Activated T-helper 1 cell treated with anti-CD3 and anti-CD28 coated beads, Interleukin-12 subunit alpha, Interleukin-12 subunit beta, Interleukin-2, Interleukin-4 antibody, amounts not matched to agents 30 ng/mL and 10 ng/mL and 1 ng/mL, durations not matched to agents 14 hours and 24 hours and 36 hours (primary cell): ENCODE measurements at places on chromosomes 1 and 21. TPM values are rescaled to one million over a fixed set of nuclear protein-coding genes. Genes with fewer than 3 reads are reported as not detected.

- H3K36me3 ChIP-seq, result no peaks in the 10 kb centered on the region
- no peak for DNase-seq
- no peaks in the 10 kb centered on the region for H3K4me1 ChIP-seq
These were observed 374.0 kb downstream of the NEGR1 start for GRCh38 chr1:71908303-71908702.

DNA sequence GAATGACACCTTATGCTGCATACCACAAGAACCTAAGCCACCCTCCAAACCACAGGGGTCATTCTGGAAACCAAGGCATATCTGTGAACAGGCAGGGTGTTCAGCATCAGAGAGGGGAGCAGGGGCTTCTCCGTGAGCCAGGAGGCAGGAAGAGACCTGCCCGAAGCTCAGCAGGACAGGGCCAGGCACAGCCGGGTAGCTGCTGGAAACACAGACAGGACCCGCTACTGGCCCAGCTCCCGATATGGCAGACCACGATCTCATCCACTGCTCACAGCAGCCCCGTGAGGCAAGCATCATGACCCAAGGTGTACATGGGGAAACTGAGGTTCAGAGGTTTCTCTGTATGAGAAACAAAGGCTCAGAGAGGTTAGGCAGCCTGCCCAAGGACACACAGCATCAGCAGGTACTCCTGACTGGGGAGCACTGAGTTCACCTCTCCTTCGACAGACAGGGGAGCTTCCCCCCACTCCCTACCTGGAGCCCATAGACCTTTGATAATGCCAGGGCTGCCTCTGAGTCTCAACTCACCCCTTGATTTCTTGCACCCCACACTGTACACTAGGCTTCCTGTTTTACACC is 317.7 kb downstream of the MATN1 start:
- H3K27me3 ChIP-seq, result peaks cover 15% of the 10 kb centered on the region
- no peak for DNase-seq
- no peaks in the 10 kb centered on the region for H3K4me1 ChIP-seq

GRCh38 chr21:45637883-45638282 is 5.6 kb upstream of the PCBP3 start:
- H3K36me3 ChIP-seq, result no peaks in the 10 kb centered on the region
- no peak overlapping the region for H3K27ac ChIP-seq
- peaks cover 4% of the 10 kb centered on the region for H3K27me3 ChIP-seq
- no peak for DNase-seq

DNA sequence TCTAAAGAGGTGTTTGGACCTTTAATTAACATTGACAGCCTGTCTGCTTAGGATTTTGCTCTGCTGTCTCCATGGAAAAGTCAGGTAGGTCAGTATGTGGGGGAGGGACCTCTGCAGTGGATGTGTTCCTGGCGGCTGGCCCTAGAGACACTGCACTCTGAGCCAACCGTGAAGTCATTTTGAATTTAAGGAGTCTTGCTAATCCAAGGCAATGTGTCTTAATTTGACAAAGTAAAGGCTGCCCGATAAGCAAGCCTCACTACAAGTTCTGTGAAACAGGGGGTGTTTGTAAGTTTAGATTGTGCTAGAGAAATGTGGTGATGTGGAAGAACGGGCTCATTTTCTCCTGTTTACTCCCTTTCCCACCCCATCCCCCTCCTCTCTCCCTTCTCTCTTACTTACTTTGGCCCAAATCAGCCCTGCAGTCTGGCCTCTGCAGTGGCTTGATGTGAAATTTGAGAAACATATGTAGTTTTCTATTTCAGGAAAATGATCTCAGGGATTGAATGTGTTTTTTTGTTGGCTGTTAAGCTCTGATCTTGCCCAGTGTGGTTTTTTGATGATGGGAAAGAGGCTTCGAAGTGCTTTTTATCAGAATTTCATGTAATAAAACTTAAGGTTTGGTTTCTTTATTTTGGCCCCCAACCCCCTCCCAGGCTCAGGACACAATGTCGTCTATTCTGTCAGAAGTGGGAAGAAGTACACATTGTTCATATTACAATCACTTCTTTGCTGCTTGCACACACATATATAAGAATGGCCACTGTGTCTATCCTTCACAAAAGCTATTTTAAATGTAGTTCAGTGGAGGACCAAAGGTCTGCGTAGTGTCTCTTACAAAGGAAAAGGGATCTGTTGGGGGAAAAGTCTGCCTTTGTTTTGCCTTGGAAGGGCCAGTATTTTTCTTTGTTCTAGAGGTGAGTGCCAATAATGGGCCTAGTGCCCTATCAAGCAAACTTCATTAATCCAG is 96.6 kb downstream of the FGGY start:
- H3K4me1 ChIP-seq, result peaks cover 34% of the 10 kb centered on the region
- peaks cover 2% of the 10 kb centered on the region for H3K36me3 ChIP-seq
- no peaks in the 10 kb centered on the region for H3K27me3 ChIP-seq
- DNase-seq, result no peak

DNA sequence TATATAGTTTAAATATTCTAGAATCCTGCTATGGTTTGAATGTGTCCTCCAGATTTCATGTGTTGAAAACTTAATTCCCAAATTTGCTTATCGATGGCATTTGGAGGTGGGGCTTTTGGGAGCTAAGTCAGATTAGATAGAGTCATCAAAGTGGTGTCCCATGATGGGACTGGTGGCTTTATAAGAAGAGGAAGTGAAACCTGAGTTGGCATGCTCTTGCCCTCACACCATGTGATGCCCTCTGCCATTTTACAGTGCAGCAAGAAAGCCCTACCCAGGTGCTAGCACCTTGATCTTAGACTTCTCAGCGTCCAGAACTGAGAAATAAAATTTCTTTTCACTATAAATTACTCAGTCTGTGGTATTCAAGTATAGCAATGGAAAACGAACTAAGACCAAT is 111.3 kb downstream of the TGFB2 start:
- no peak overlapping the region for H3K27ac ChIP-seq
- H3K27me3 ChIP-seq, result no peaks in the 10 kb centered on the region
- H3K36me3 ChIP-seq, result no peaks in the 10 kb centered on the region
- no peaks in the 10 kb centered on the region for H3K4me1 ChIP-seq
- H3K4me3 ChIP-seq, result no peak overlapping the region

- peaks cover 10% of the 10 kb centered on the region for H3K4me1 ChIP-seq
- peaks cover 9% of the 10 kb centered on the region for H3K36me3 ChIP-seq
- H3K4me3 ChIP-seq, result no peak overlapping the region
These were observed 4.1 kb downstream of the CEP104 start for GRCh38 chr1:3852711-3853485.

DNA sequence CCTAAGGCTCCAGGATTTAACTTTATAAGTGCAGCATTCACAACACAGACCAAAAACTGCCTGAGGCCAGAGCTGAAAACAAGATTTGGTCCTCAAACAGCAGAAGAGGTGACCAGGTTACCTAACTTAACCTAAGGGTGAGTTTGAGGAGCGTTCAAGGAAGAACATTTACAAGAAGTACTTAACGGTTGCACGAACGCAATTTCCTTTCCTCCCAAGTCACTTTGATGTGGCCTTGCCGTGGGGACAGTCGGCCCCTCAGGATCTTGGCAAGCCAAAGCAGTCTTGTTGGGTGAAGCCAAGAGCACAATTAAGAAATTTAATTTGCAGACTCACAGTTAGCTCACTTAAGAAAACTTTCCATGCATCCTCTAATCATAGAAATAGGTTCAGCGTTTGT is 202.6 kb upstream of the COA6 start:
- DNase-seq, result peak; percentile 13
- H3K4me1 ChIP-seq, result peaks cover 28% of the 10 kb centered on the region
- H3K27ac ChIP-seq, result peak overlapping the region; percentile 82
- peak overlapping the region; percentile 63 for H3K4me3 ChIP-seq
- no peaks in the 10 kb centered on the region for H3K36me3 ChIP-seq

GRCh38 chr1:76948846-76949245 is 81.6 kb downstream of the ST6GALNAC5 start:
- no peak overlapping the region for H3K27ac ChIP-seq
- H3K27me3 ChIP-seq, result peaks cover 4% of the 10 kb centered on the region
- H3K36me3 ChIP-seq, result no peaks in the 10 kb centered on the region
- no peaks in the 10 kb centered on the region for H3K4me1 ChIP-seq
- no peak overlapping the region for H3K4me3 ChIP-seq
- DNase-seq, result no peak

- no peaks in the 10 kb centered on the region for H3K4me1 ChIP-seq
- H3K4me3 ChIP-seq, result no peak overlapping the region
- DNase-seq, result peak; percentile 53
- H3K36me3 ChIP-seq, result no peaks in the 10 kb centered on the region
These were observed 29.7 kb downstream of the ENO1 start for GRCh38 chr1:8848663-8849386.

DNA sequence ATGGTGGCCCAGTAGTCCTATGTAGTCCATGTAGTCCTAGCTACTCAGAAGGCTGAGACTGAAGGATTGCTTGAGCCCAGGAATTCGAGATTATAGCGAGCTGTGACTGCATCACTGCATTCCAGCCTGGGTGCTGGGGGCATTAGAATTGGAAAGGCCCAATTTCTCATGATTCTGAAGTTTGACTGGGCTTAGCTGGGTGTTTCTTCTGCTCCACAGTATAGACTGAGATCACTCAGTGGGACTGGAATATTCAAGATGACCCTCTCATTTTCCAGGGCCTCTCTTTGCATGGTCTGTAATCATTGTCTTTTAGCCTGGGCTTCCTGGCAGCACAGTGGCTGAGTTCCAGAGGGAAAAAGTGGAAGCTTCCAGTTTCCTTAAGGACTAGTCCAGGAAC is 26.2 kb downstream of the MROH7 start:
- no peaks in the 10 kb centered on the region for H3K36me3 ChIP-seq
- DNase-seq, result no peak
- no peak overlapping the region for H3K27ac ChIP-seq
- no peaks in the 10 kb centered on the region for H3K4me1 ChIP-seq

DNA sequence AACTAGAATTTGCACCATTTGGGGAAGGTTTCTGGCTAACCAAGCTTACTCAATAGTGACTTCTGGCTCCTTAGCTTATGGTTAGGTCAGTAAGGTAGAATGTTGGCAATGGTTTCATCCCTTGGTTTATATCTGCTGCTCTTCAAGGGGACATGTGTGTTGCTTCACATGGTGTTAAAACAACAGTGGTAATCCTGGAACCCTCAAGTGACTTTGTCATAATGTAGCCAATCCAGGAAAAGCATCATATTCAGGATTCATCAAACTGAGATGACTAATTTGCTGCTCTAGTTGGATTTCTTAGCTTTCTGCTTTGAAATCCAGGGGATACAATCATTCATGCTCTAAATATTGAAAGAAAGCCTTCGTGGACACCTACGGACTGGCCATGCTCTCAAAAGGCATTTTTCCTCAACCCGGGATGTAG is 108.7 kb downstream of the RGL1 start:
- H3K4me3 ChIP-seq, result no peak overlapping the region
- no peaks in the 10 kb centered on the region for H3K27me3 ChIP-seq
- DNase-seq, result no peak
- peaks cover 9% of the 10 kb centered on the region for H3K36me3 ChIP-seq
- H3K27ac ChIP-seq, result no peak overlapping the region
- peaks cover 34% of the 10 kb centered on the region for H3K4me1 ChIP-seq

GRCh38 chr1:204752688-204753040 is 67.1 kb upstream of the LRRN2 start:
- no peaks in the 10 kb centered on the region for H3K36me3 ChIP-seq

- H3K27ac ChIP-seq, result no peak overlapping the region
- H3K4me3 ChIP-seq, result peak overlapping the region; percentile 40
- no peaks in the 10 kb centered on the region for H3K36me3 ChIP-seq
- H3K4me1 ChIP-seq, result peaks cover 5% of the 10 kb centered on the region
- no peak for DNase-seq
These were observed 836 bp upstream of the FBLIM1 start for GRCh38 chr1:15757575-15758342.

DNA sequence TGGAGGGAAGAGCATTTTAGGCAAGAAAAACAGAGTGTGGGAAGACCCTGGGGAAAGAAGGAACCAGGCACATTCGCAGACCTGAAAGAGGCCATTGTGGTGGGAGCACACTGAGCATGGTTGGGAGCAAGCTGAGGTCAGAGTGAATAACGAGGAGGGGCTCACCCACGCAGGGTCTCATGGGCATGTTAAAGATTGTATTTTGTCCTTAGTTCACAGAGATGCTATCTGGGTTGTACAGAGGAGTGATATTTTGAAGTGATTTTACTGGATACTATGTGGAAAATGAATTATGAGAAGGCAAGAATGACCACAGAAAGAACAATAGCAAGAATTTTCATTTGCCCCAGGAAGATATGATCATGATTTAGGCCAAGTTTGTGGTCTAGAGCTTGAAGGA is 578.3 kb upstream of the NR5A2 start:
- H3K27me3 ChIP-seq, result peaks cover 7% of the 10 kb centered on the region
- H3K4me3 ChIP-seq, result no peak overlapping the region
- no peak for DNase-seq
- no peaks in the 10 kb centered on the region for H3K36me3 ChIP-seq

GRCh38 chr1:232845406-232845955 is 40.3 kb downstream of the MAP10 start:
- no peak for DNase-seq
- no peaks in the 10 kb centered on the region for H3K4me1 ChIP-seq

DNA sequence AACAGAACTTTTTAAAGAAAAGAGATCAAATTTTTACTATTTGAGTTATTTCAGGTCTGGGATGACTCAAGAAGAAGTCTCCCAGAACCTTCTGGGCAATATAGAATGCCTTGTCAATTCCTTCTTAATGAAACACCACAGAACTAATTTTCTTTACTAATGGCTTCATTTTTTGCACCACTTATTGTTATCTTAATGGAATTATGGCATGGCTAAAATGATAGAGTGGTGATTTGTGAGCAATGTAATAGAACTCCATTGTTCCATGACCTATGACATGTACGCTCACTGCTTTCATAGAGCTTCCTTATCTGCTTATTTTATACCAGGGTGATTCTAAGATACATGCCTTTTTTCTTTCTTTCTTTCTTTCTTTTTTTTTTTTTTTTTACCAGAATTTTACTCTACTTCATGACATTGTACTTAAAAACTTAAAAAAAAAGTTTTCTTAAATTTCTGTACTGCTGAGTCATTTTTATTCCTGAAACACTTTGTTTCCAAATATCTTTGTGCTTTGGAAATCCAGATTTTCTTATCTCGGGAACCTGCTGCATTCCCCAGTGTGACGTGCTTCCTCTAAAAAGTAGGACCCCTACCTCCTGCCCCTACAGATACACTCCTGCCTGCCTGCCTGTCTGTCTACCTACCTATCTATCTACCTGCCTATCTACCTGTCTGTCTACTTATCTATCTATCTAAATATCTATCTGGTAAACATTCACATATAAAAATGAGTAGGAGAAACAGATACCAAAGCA is 284.9 kb downstream of the PBX1 start:
- no peaks in the 10 kb centered on the region for H3K36me3 ChIP-seq
- H3K4me3 ChIP-seq, result no peak overlapping the region
- H3K27ac ChIP-seq, result no peak overlapping the region
- H3K27me3 ChIP-seq, result no peaks in the 10 kb centered on the region
- no peaks in the 10 kb centered on the region for H3K4me1 ChIP-seq

GRCh38 chr1:9071554-9072235 is 2.3 kb upstream of the SLC2A5 start:
- H3K27me3 ChIP-seq, result peaks cover 4% of the 10 kb centered on the region
- H3K27ac ChIP-seq, result no peak overlapping the region
- H3K4me1 ChIP-seq, result peaks cover 26% of the 10 kb centered on the region
- DNase-seq, result no peak
- H3K36me3 ChIP-seq, result no peaks in the 10 kb centered on the region
- no peak overlapping the region for H3K4me3 ChIP-seq

- no peaks in the 10 kb centered on the region for H3K27me3 ChIP-seq
- peaks cover 14% of the 10 kb centered on the region for H3K36me3 ChIP-seq
- H3K27ac ChIP-seq, result no peak overlapping the region
- no peak overlapping the region for H3K4me3 ChIP-seq
These were observed 20.1 kb downstream of the ANKRD13C start for GRCh38 chr1:70334436-70334835.

Gene MCL1
- total RNA-seq, result 311 and 317 TPM in 2 replicates

Gene AGO3
- 26.1 and 33.6 TPM in 2 replicates for total RNA-seq

Gene UQCRHL
- 1.3 and 1.5 TPM in 2 replicates for total RNA-seq

Gene PRR9
- total RNA-seq, result not detected in 2 replicates

Gene TLR5
- not detected in 2 replicates for total RNA-seq

Gene TMEM269
- 0.12 and 0.29 TPM in 2 replicates for total RNA-seq
